ENCODE measurements at places on chromosomes 13 and 19. TPM values are rescaled to one million over a fixed set of nuclear protein-coding genes. Genes with fewer than 3 reads are reported as not detected.

C1QTNF9 gene
- total RNA-seq, result not detected

DNA sequence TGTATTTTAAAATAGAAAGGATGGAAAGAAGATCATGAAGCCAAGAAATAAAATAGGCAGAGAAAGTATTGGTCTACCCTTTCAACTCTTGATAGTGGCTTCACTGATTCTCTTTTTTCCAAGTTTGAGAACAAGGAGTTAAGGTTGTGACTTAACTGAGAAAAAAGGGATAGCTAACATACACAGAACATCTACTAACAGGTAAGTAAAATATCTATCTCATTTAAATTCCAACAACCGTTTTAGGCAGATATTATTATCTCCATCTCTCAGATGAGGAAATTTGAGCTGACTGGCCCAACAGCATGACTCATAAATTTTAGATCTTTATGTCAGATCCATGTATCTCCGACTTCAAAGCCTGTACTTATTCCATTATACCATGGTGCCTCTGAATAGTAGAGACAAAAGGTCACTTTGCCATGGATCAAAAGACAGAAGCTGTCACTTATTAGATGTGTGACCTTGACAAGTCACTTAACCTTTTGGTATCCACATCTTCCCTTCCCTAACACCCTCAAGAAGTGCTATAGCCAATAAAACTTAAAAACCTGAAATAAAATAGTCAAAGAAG, 152.1 kb downstream of the DACH1 start:
- no peak for DNase-seq

- no peak for DNase-seq
These were observed 6.7 kb downstream of the TEKTIP1 start for GRCh38 chr19:3545669-3546034.

DNA sequence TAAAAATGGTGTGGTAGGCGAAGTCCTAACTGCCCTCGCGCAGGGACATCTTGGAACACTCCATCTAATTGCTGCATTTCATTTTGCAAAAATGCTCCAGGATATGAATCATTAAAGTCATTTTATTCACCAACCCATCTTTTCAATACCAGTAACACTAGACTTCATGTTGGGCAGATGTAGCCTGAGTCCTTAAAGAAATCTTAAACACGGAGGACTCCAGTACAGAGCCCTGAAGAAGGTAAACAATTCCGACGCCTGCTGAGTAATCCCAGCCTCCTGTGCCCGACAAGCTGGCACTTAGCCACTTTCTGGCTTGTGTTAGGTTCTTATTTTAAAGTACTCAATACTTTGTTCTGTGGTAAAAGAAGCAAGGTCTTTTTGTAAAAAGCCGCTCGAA, 58.0 kb upstream of the IRS2 start:
- DNase-seq, result no peak

Measured in HCT116 (cell line).